ENCODE measurements at places on chromosomes 16 and 17.

- no peak for DNase-seq
Observed at GRCh38 chr16:72475688-72476087, 303.7 kb upstream of the PMFBP1 start.

GRCh38 chr16:31477220-31478216 lies 5.4 kb upstream of the SLC5A2 start:
- DNase-seq, result no peak

DNA sequence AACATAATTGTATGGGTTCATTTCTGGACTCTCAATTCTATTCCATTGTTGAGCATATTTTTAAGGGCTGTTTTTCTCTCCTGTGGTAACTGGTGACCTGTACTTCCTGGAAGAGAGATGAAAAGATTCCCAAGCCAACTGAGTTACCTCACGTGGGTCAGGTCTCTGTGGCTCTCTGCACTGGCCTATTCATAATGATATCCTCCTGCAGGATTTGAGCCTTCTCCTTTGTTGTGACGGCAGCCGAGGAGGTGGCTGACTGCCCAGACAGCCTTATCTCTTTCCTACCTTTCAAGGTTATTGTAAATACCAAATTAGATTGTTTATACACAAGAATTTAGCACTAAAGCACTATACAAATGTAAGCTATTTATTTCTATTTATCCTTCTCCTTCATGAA lies 2.7 kb upstream of the ACE start:
- no peak for DNase-seq

GRCh38 chr17:3993493-3994220 lies 29.4 kb upstream of the ATP2A3 start:
- DNase-seq, result no peak

DNA sequence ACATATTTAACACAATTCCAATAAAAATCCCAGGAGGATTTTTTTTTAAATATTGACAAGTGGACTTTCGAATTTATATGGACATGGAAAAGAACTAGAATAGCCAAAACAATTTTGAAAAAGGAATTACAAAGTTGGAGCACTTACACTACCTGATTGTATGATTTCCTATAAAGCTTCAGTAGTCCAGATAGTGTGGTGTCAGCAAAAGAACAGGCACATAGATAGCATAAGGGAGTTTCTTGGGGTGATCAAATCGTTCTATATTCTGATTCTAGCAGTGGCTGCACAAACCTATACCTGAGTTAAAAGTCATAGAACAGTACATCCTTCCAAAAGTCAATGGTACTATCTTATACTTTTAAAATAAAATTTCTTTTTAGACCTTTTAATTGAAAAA lies 66.4 kb upstream of the CES5A start:
- no peak for DNase-seq

All from cortex of kidney (tissue), 1 donor.